Tibial nerve (tissue), 4 donors: ENCODE measurements at places on chromosomes 5 and 9.

GRCh38 chr5:130166839-130167490, 262.7 kb downstream of the CHSY3 start:
- H3K4me1 ChIP-seq, result no peaks in the 10 kb centered on the region
- H3K27me3 ChIP-seq, result no peaks in the 10 kb centered on the region
- H3K36me3 ChIP-seq, result no peaks in the 10 kb centered on the region
- no peak for DNase-seq
- no peak overlapping the region for H3K27ac ChIP-seq

DNA sequence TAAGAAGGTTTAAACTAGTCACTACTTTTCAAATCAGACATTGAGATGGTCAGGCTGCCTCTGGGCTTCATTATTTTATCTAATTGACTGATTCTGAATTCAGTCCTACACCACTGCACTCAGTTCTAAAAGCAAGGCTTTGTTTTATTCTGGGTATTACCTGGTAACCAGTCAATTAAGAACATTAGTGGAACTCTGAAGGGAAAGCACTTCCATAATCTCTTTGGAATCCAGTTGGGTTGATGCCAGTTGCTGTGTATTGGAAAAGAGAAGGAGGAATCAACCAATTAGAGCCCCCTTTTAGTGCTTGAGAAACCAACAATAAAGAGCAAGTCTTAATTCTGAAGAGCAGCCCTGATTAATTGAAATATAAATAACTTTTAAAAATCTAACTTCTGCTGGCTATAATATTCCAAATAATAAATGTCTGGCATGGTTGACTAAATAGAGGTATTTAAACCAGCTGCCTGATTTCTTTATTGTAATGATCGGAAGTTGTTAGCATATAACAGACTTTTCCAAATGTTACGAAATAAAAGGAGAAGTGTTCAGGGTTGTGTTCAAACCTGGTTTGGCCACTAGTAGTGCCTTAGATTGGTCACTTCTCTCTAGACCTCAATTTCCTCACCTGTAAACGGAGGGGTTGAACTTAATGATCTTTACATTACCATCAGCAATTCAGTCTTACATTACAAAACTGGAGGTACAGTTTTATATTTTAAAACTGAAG, 32.0 kb downstream of the CPEB4 start:
- H3K4me1 ChIP-seq, result peaks cover 25% of the 10 kb centered on the region
- no peaks in the 10 kb centered on the region for H3K36me3 ChIP-seq
- DNase-seq, result no peak

- H3K27ac ChIP-seq, result no peak overlapping the region
- DNase-seq, result no peak
- no peaks in the 10 kb centered on the region for H3K27me3 ChIP-seq
- H3K4me3 ChIP-seq, result no peak overlapping the region
- H3K36me3 ChIP-seq, result no peaks in the 10 kb centered on the region
Measured at GRCh38 chr5:994821-995220, 13.8 kb upstream of the NKD2 start.

DNA sequence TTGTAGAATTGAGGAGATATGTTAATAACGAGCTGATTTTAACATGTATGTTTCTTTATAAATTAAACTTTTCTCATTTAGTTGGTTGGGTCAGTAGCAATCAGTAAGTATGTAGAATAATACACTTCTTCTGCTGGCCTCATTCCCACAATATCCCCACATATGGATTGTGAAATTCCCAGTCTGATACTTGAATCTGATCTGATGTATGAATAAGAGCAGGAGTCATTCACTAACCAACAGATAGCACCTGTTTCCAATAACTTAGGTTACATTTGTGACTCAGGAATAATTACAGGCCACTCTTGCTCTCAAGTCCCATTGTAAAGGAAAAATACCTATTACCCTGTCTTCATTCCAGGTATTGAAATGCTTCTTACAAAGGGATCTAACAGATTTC, 23.9 kb downstream of the SLC36A1 start:
- no peak overlapping the region for H3K4me3 ChIP-seq
- no peak overlapping the region for H3K27ac ChIP-seq
- no peak for DNase-seq

DNA sequence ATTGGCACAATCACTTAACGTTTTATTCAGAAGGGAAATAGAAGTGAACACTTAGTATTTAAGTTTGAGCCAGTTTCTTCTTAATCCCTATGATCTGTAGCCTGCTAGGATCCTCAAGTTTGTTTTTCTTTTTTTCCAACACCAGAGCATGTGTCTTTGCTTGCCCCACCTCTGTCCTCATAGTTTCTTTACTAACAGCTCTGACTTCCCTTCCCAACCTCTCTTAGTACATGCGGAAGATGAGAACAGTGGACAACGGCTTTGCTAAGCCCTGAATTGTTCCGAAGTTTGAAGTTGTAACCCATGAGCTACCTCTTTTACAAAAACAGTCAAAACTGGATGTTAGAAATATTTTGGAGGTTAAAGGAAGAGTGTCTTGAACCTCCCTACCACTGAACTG, 61.7 kb upstream of the TAF11L2 start:
- H3K4me3 ChIP-seq, result no peak overlapping the region
- peak overlapping the region; percentile 16 for H3K27ac ChIP-seq
- no peak for DNase-seq
- H3K27me3 ChIP-seq, result no peaks in the 10 kb centered on the region

GRCh38 chr9:83299571-83299970, 236.6 kb upstream of the RASEF start:
- H3K27ac ChIP-seq, result peak overlapping the region; percentile 76
- H3K4me3 ChIP-seq, result no peak overlapping the region
- H3K36me3 ChIP-seq, result no peaks in the 10 kb centered on the region
- DNase-seq, result no peak
